ENCODE measurements at places on chromosomes 16 and 17.

DNA sequence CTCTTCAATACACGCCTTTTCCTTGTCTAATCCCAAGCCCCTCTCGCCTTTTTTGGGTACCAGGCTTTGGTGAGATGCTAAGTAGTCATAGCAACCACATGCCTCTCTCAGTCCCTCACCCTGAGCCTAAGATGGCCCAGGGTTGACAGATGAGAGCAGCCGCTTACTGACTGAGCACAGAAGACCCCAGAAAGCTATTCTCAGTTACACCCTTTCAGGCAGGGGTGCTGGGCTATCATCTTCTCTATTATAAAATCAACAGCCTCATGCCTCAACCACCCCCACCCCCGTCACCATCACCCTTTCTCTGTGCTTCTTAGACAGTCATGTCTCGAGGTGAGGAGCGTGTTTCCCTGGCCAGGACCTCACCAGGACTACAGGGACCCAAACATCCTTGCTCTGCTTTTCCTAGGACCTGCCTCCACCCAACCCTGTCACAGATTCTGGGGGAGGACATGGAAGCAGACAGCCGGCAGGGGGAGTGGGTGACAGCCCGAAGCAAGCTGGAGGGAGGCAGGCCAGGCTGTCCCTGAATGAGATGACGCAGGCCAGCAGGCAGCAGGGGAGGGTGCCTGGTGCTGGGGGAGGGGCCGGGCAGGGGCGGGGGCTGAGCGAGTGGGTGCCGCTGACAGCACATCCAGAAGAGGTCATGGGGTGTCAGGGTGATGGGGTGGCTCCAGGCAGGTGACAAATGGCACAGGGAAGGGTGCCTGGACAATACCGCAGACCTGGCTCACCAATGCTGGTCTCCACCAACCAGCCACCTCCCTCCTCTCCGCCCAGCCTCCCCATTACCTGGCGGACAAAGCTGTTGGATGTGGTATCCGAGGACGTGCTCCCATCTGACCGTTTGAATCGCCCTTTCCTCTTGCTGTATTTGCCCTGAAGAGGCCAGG lies 3.1 kb downstream of the CACNB1 start:
- DNase-seq, result no peak

DNA sequence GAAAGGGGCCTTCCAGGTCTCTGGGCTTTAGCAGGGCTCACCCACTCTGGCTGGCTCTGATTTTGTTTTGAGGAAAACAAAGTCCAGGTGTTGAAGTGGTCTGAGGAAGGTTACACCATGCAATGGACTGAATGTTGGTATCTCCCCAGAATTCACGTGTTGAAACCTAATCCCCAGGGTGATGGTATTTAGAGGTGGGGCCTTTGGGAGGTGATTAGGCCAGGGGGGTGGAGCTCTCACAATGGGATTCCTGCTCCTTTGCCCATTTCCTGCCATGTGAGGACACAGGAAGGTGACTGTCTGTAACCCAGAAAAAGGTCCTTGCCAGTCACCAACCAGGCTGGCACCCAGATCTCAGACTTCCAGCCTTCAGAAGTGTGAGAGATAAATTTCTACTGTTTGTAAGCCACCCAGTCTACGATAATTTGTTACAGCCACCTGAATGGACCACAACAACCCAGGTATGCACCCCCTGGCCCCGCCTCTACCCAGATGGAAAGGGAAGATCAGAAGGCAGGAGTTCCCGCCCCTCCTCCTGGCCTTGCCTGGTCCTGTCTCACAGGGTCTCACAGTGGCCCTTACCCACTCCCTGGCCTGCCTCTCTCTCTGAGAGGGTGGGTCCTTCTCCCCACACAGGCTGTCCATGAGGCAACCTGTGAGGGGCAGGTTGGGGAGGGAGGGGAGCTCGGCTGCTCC lies 32.0 kb downstream of the LRRC75A start:
- no peak for DNase-seq

GRCh38 chr17:13725288-13725990 lies 123.7 kb upstream of the HS3ST3A1 start:
- DNase-seq, result no peak

- no peak for DNase-seq
Observed at GRCh38 chr16:88315543-88316105, 67.1 kb upstream of the ZNF469 start.

DNA sequence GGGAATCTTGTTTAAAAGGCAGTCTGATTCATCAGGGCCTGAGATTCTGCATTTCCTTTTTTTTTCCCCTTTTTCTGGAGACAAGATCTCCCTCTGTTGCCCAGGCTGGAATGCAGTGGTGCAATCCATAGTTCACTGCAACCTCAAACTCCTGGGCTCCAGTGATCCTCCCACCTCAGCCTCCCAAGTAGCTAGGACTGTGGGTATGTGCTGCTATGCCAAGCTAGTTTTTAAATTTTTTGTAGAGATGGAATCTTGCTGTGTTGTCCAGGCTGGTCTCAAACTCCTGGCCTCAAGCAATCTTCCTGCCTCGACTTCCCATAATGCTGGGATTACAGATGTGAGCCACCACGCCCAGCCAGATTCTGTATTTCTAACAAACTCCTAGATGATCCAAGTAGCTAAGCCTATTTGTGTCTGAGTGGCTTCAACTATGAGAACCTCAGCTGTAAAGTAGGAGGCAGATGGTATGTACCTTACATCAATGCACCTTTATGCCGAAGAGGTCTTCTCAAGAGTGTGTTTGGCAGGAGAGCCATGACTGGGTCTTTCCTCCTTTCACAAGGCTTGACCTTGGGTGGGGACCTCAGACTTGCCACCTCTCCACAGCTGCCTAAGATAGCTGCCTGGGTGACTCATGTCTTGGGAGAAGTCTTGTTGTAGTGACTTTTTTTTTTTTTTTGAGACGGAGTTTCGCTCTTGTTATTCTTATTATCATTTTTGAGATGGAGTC lies 10.9 kb downstream of the LDAF1 start:
- no peak for DNase-seq

DNA sequence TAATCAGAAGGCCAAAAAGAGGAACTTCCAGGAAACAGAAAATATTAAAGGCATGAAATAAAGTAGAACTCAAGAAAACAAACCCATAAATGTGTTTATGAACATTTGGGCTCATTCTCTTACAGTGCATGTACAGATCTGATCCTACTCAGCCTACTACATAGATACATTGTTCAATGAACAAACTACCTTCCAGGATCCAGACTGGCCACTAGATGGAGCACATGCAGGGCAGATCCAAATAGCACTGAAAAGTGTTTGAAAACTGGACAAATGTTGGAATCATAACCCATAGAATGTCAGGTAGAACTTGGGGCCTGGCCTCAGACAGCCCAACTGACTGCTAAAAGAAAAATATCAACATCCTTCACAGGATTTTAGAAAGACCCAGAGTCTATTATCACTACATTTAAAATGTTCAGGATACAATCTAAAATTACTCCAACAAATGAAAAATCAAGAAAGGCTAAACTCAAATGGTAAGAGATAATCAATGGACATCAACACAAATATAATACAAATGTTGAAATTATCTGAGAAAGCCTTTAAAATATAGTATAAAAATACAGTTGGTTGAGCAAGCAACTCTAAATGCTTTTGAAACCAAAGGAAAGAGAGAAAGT lies 122.4 kb upstream of the NUDT7 start:
- DNase-seq, result no peak

GRCh38 chr17:58060596-58061191 lies 22.5 kb upstream of the DYNLL2 start:
- DNase-seq, result no peak

GRCh38 chr16:24075931-24076716 lies 180.0 kb upstream of the CACNG3 start:
- DNase-seq, result no peak

- DNase-seq, result no peak
Observed at GRCh38 chr17:17710728-17711541, 29.7 kb downstream of the RAI1 start.

- DNase-seq, result no peak
Observed at GRCh38 chr17:64554028-64554637, 47.4 kb downstream of the CEP95 start.

- peak; percentile 74 for DNase-seq
Observed at GRCh38 chr16:56610017-56610608, 1.7 kb downstream of the MT2A start.

- DNase-seq, result no peak
Observed at GRCh38 chr16:67709050-67709449, 10.1 kb downstream of the GFOD2 start.

DNA sequence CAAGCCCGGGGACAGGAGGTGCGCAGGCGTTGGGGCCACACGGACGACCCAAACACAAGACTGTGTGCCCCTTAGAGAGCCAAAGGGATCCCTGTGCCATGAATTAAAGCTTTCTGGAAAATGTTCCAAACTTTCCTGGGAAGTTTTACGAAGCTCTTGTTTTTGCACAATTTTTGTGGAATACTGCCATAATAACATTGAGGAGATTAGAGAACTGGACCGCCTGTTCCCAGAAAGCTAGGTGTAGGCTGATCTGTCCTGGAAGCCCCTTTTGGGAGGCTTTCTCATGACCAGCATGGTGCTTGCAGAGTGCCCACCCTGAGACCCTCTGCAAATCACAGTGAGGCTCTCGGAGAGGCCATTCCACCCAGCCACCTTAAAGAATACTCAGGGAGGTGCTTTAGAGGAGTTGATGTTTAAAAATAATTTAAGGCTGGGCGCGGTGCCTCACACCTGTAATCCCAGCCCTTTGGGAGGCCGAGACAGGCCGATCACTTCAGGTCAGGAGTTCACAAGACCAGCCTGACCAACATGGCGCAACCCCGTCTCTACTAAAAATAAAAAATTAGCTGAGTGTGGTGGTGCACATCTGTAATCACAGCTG lies 1.1 kb downstream of the KDM8 start:
- no peak for DNase-seq

- DNase-seq, result no peak
Observed at GRCh38 chr16:71540-72401, 660 bp downstream of the RHBDF1 start.

DNA sequence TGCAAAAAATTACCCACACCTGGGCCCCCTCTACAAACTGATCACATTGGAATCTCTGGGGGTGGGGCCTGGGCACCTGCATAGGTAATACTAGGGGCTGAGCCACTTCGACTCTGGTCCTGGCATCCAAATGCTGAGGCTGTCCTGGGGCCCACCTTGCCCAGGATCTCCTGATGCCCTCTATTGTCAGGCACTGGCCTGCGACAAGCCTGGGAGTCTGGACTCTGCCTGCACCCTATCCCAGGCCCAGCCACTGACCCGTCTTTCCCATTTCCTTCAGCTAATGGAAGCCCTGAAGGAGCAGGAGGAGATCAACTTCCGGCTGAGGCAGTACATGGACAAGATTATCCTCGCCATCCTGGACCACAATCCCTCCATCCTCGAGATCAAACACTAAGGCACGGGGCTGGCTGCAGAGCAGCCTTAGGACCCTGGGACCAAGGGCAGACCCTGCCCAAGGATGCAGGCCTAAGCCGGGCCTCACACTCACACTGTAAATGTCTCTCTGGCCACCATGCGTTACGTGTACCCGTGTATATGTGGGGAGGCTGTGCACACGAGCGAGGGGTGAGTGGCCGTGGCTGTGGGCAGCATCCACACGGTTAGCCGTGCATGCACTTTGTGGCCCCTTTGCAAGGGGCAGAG lies 140.0 kb downstream of the RAB11FIP4 start:
- no peak for DNase-seq

DNA sequence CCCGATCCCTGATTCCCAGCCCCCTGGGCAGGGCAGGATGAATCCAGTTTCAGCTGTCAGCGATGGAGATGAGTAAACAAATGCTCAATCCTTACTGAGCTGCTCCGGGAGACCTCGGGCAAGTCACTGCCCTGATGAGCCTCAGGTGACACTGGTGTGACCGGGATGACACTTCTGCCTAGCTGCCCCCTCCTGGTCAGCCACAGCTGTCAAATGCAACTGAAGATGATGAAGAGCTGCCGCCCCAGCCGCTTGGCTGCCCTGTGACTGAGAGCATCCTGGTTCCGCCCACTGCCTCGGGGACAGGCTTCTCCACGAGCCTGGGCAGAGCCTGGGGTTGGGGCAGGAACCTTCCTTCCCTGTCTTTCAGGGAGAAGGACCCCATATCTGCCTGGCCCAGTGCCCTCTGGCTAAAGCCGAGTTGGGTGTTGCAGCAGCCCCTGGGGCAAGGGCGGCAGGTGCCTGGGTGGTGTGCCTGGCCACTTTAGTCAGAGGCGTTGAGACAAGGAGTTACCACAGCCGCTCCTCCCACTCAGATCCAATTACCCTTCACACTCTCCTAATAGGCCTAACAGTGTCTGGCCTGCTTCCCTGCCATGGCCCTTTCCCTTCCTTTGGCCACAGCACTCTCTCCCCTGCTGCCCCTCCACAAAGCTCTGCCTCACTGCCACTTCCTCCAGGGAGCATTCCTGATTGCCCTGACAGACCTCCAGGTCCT lies 5.5 kb downstream of the CCL17 start:
- DNase-seq, result no peak

GRCh38 chr16:78091419-78091818 lies 8.0 kb upstream of the WWOX start:
- DNase-seq, result no peak

DNA sequence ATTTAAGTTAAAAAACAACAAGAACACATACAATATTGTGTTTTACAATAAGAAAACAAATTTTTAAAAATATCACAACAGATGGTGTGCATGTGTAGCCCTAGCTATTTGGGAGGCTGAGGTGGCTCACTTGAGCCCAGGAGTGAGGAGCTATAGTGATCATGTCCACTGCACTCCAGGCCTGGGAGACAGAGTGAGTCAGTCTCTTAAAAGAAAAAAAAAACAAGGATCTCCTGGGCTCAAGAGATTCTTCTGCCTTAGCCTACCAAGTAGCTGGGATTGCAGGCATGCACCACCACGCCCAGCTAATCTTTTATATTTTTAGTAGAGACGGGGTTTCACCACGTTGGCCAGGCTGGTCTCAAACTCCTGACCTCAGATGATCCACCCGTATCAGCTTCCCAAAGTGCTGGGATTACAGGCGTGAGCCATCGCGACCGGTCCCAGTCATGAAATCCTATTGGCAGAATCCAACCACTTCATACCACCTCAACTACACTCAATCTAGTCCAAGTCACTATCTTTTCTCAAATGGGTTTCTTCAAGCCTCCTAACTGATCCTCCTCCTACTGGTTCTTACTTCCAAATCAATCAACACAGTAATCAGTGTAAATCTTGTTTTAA lies 55.0 kb downstream of the STH start:
- DNase-seq, result no peak

All from stimulated activated CD4-positive, alpha-beta T cell treated with anti-CD3 and anti-CD28 coated beads, TNF-alpha, amount 100 ng/mL, for 48 hours (primary cell).